ENCODE measurements at places on chromosomes 16 and 17. TPM values are rescaled to one million over a fixed set of nuclear protein-coding genes. Genes with fewer than 3 reads are reported as not detected.

- no peak overlapping the region for H3K4me3 ChIP-seq
- H3K36me3 ChIP-seq = no peaks in the 10 kb centered on the region
- H3K27ac ChIP-seq = no peak overlapping the region
- H3K27me3 ChIP-seq = peaks cover 4% of the 10 kb centered on the region
Measured at GRCh38 chr16:10013364-10013763, 168.9 kb downstream of the GRIN2A start.

GRCh38 chr16:77599793-77600415, 122.4 kb upstream of the NUDT7 start:
- H3K4me3 ChIP-seq = no peak overlapping the region
- H3K36me3 ChIP-seq = no peaks in the 10 kb centered on the region
- H3K27ac ChIP-seq = no peak overlapping the region
- DNase-seq = no peak

DNA sequence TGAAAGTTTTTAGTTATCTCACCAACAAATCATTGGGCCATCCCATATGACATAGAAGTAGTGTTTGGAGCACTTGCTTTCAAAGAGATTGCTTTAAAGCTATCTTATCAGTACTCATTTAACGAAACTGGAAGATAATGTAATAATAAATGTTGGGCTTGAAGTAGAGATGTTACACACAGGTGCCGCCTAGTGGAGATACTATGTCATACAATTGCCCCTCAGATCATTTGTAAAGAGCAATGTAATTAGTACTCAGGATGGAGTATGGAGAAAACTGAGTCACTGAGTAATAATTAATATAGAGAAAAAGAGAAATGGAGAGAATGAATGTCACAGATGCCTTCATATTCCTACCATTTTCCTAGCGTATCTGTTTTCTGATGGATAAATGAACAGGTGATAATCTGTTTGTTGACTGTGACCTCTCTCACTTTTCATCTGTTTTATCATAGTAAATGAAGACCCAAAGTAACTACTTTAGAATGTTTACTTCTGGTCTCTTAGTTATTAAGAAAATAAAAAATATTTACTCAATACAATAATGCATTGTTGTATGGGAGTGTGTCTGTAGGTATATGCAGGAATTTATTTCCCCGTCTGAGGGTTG, 80.4 kb downstream of the EFCAB5 start:
- no peak overlapping the region for H3K4me3 ChIP-seq
- H3K27ac ChIP-seq = no peak overlapping the region
- no peaks in the 10 kb centered on the region for H3K36me3 ChIP-seq
- no peaks in the 10 kb centered on the region for H3K27me3 ChIP-seq

DNA sequence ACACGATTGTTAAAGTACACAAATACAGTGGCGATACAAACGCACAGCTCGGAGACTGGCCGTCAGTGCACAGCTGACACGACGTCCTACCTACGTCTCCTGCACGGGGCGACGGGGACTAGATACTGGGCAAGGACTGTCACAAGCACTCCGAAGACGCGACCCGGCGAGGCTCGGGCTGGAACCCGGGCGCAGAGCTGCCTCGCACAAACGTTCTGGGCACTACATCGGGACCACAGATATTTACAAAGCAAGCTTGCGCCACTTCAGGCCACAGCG, 13.8 kb downstream of the SLC16A3 start:
- H3K4me1 ChIP-seq = peaks cover 57% of the 10 kb centered on the region
- no peak for DNase-seq
- no peak overlapping the region for H3K27ac ChIP-seq

The ADAMTS18 gene
- not detected for total RNA-seq

The RNU2-1 gene
- not detected for total RNA-seq

The ACBD4 gene
- 1.6 TPM for total RNA-seq

GRCh38 chr17:83119987-83120864, 40.8 kb downstream of the METRNL start:
- H3K27me3 ChIP-seq = peaks cover 21% of the 10 kb centered on the region
- H3K27ac ChIP-seq = no peak overlapping the region
- H3K4me1 ChIP-seq = no peaks in the 10 kb centered on the region
- DNase-seq = no peak
- no peaks in the 10 kb centered on the region for H3K36me3 ChIP-seq

DNA sequence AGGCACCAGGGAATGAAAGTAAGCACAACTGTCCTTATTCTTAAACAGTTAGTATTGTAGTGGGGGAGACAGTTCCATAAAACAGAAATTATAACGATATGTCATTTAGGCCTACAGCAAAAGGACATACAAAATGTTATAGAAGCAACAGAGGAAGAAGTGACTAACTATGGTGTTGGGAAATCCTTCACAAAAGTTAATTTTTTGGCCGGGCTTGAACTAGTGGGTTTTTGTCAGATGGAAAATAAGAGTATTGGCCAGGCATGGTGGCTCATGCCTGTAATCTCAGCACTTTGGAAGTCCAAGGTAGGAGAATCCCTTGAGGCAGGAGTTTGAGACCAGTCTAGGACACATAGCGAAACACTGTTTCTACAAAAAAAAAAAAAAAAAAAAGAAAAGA, 127.8 kb downstream of the SSH2 start:
- no peaks in the 10 kb centered on the region for H3K27me3 ChIP-seq
- no peaks in the 10 kb centered on the region for H3K36me3 ChIP-seq
- DNase-seq = no peak
- H3K27ac ChIP-seq = no peak overlapping the region

The CD7 gene
- not detected for total RNA-seq

Measured in SJSA1 (cell line).